ENCODE measurements at places on chromosomes 12 and 14. TPM values are rescaled to one million over a fixed set of nuclear protein-coding genes. Genes with fewer than 3 reads are reported as not detected.

The MSI1 gene
- not detected for polyA plus RNA-seq

The PRPH gene
- polyA plus RNA-seq: not detected

The OTUB2 gene
- 1.2 TPM for polyA plus RNA-seq

The KRT75 gene
- polyA plus RNA-seq: not detected

The MYF6 gene
- 0.06 TPM for polyA plus RNA-seq

The NEUROD4 gene
- not detected for polyA plus RNA-seq

The BCL7A gene
- 3.4 TPM for polyA plus RNA-seq

The TSPAN19 gene
- polyA plus RNA-seq: not detected

The GLIPR1L1 gene
- polyA plus RNA-seq: not detected

The SLC17A8 gene
- polyA plus RNA-seq: not detected

The ADAM20 gene
- 0.13 TPM for polyA plus RNA-seq

The KRT5 gene
- not detected for polyA plus RNA-seq

The RNASE2 gene
- not detected for polyA plus RNA-seq

The ART4 gene
- polyA plus RNA-seq: 0.12 TPM

The TMED8 gene
- 6.6 TPM for polyA plus RNA-seq

The DTX1 gene
- polyA plus RNA-seq: not detected

The ETNK1 gene
- 13.0 TPM for polyA plus RNA-seq

The MGST1 gene
- polyA plus RNA-seq: 645 TPM

The CDCA3 gene
- polyA plus RNA-seq: 39.2 TPM

The BCL11B gene
- not detected for polyA plus RNA-seq

The CLEC4A gene
- polyA plus RNA-seq: 0.26 TPM

The FAR2 gene
- polyA plus RNA-seq: 17.1 TPM

The SCN8A gene
- 22.8 TPM for polyA plus RNA-seq

The CLEC2A gene
- polyA plus RNA-seq: not detected

The RAB15 gene
- 5.9 TPM for polyA plus RNA-seq
